Fibroblast of skin of back (primary cell): ENCODE measurements at places on chromosomes 11 and 22.

DNA sequence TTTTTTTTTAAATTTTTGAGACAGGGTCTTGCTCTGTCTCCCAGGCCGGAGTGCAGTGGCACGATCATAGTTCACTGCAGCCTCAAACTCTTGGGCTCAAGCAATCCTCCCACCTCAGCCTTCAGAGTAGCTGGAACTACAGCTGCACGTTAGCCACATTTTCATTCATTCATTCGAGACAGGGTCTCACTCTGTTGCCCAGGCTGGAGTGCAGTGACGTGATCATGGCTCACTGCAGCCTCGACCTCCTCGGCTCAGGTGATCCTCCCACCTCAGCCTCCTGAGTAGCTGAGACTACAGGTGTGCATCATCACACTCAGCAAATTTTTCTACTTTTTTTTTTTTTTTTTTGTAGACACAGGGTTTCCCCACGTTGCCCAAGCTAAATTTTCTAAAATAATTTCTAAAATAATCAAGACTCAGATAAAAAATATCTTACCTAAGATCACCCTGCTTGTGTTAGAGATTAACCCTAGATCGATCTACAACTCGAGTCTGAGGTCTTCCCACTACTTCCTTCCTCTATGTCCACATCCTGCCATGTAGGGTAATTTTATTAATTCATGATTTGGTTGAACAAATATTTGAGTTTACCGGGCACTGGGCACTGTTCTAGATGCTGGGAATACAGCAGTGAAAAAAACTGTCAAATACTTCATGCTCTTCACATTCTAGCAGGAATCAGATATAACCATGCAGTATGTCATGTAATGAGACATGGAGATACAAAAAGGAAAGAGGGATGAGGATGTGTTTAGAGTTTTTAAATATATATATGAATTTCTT lies 15.1 kb downstream of the EIF4G2 start:
- no peak for DNase-seq

DNA sequence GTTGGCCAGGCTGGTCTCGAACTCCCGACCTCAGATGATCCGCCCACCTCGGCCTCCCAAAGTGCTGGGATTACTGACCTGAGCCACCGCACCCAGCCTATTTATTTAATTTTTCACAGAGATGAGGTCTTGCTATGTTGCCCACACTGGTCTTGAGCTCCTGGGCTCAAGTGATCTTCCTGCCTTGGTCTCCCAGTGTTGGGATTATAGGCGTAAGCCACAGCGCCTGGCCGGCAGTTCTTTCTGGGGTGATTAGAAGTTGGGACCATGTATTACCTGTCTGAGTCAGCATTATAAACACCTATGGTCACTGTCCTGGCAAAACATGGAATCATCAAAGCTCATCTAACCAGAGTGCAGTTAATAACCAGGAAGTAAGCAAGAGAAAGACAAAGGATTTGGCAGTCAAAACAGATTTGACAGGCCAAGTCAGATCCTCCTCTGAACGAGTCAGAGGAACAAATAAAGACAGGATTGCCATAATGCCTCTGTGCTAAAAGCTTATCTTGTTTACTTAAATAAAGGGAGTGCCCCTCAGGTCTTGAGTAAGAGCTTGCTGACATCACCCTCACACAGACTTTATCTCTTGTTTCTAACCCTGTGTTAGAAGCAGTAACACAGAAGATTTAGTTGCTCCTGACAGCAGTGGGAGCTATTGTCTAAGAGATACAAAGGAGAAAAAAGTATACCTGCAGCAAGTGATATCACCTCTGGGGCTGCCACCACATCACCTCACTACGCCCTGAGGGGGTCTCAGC lies 3.7 kb downstream of the SERPIND1 start:
- DNase-seq: peak; percentile 36

GRCh38 chr11:124724979-124725718 lies 14.6 kb upstream of the NRGN start:
- DNase-seq: peak; percentile 24

DNA sequence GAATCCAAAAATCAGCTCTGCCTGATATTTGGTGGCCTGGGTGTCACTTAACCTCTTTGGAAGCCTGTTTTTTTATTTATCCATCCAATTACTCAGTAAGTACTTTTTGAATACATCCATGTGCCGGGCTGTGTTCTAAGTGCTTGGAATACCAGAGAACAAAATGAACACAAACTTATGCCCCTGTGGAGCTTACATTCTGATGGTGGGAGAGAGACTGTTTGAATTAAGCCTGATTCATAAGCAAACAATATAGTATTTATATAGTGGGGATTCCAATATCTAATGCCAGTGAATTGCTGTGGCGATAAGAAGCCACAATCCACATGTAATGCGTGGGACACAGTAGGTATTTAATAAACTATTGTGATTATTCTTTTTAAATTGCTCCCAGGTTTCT lies 19.4 kb downstream of the KCNJ5 start:
- DNase-seq: peak; percentile 69

DNA sequence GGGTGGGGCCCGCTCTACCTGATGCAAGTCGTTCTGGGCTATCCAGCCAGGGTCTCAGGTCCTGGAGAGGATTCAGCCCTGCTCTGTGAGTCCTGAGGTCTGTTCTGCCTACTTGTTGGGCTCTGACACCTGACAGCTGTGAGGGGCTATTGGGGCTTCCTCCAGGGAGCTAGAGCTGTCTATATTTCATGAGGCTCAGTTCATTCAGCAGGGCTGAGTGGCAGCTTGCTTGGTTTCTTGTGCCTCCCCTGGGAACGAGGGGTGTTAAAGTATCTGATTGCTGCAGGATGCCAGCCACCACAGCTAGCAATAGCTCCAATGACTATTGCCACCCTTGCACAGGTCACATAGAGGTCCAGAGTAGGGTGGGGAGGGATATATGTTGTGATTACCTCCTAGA lies 26.7 kb downstream of the INSC start:
- no peak for DNase-seq

DNA sequence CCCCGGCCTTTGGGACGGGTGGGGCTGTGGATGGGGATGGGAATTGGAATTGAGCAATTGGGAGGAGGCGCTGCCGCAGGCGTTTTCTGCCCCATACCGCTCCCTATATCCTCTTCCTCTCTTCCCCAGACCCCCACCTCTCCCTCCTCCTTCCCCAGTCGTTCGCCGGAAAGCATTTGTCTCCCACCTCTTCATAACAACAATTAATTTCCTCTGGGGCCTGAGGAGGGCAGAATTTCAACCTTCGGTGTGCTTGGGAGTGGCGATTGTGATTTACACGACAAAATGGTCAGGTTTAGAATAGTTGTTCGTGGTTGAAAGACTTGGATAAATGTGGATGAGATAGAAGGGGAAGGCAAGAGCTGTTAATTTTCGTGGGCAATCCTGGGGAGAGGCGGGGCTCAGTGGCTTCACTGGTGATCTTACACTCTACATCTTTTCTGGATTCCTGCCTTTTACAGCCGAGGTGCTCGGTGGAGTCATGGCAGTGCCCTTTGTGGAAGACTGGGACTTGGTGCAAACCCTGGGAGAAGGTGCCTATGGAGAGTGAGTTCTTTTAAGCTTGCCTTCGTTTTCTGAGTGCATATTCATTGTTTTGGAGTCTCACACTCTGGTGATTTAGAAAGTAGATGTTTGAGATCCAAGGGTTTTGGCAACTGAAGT lies 1.5 kb downstream of the CHEK1 start:
- peak; percentile 94 for DNase-seq

- peak; percentile 6 for DNase-seq
Measured at GRCh38 chr11:14905104-14906033, 13.3 kb upstream of the CYP2R1 start.

DNA sequence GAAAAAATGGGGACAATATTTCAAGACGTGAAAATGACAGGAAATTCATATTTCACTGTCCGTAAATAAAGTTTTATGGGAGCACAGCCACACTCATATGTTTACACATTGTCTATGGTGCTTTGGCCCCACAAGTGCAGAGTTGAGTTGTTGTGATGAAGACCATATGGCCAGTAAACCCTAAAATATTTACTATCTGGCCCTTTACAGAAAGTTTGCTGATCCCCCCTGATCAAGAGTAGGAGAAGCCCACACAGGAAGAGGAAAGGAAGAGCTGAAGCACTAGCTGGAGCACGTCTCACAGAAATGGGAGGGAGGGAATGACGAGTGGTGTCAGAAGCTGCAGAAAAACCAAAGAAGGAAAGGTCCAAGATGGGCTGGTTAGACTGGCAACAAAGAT lies 78.8 kb downstream of the TNRC6B start:
- no peak for DNase-seq

DNA sequence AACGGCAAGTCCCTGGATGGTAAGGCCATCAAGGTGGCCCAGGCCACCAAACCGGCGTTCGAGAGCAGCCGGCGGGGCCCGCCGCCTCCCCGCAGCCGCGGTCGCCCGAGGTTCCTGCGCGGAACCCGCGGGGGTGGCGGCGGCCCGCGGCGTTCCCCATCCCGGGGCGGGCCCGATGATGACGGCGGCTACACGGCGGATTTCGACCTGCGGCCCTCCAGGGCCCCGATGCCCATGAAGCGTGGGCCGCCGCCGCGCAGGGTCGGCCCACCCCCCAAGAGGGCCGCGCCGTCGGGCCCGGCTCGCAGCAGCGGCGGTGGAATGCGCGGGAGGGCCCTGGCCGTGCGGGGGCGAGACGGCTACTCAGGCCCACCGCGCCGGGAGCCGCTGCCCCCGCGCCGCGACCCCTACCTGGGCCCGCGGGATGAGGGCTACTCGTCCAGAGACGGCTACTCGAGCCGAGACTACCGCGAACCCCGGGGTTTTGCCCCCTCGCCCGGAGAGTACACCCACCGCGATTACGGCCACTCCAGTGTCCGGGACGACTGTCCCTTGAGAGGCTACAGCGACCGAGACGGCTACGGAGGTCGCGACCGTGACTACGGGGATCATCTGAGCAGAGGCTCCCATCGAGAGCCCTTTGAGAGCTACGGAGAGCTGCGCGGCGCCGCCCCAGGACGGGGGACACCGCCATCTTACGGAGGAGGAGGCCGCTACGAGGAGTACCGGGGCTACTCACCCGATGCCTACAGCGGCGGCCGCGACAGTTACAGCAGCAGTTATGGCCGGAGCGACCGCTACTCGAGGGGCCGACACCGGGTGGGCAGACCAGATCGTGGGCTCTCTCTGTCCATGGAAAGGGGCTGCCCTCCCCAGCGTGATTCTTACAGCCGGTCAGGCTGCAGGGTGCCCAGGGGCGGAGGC lies 792 bp downstream of the RBMXL2 start:
- no peak for DNase-seq

- no peak for DNase-seq
Measured at GRCh38 chr22:50078761-50079160, 6.5 kb downstream of the MLC1 start.

DNA sequence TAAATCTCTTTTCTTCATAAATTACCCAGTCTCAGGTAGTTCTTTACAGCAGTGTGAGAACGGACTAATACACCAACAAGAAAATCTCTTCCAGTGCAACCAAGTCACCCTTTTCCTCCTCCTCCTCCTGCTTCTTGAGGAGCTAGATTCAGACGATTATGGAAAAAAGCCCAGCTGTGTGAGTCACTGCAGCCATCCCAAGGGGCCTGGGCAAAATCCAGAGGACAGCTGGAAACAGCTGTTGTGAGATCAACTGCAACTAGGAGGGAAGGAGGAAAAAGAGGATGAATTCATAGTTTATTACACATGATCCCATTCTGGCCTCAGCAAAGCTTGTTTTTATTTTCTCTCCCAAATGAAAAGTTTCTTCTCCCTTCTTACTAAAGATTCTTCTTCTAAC lies 32.9 kb downstream of the RBFOX2 start:
- DNase-seq: peak; percentile 96

DNA sequence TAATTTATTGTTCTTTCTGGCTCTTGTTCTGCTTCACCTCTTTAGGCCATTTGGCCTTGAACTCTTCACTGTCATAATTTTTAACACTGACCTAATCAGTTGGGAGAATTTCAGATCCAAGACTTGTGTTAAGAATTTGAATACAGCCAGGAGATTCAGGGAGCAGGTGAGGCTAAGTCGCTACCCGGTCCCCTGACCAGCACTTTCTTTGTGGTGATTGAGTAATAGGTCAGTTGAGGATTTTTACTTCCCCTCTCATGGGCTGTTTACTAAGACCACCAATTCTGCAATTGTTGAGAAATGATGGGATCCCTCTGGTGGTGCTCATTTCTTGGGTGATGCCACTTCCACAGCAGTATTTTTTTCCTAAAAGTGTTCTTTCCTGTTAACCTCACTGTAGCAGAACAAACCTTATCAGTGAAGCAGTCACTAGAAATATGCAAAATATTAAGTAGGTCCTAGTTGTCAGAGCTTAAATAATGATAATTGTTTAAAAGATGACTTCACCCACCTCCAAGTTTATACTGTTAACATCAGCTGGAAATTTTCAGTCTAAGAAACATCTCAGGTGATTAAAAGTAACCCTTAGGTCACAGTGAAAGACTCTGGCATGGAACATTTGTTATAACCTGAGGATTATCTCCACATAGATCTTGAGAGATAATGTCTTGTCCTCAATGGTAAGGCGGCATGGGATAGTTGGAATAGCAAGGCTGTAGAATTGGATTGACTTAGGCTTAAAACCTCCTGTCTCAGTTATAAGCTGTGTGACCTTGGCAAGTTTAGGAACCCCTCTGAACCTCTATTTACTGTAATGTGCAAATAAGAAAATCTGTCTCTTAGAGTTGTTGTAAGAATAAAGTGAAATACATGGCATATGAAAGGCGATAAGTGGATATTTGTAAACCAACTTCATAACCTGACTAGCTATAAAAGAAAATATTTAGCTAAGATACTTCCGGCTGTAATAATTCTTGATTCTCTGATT lies 41.3 kb downstream of the POLD3 start:
- no peak for DNase-seq

- DNase-seq: peak; percentile 14
Measured at GRCh38 chr11:28346209-28346608, 238.0 kb downstream of the METTL15 start.

- DNase-seq: no peak
Measured at GRCh38 chr11:94513091-94513490, 830 bp downstream of the C11orf97 start.

DNA sequence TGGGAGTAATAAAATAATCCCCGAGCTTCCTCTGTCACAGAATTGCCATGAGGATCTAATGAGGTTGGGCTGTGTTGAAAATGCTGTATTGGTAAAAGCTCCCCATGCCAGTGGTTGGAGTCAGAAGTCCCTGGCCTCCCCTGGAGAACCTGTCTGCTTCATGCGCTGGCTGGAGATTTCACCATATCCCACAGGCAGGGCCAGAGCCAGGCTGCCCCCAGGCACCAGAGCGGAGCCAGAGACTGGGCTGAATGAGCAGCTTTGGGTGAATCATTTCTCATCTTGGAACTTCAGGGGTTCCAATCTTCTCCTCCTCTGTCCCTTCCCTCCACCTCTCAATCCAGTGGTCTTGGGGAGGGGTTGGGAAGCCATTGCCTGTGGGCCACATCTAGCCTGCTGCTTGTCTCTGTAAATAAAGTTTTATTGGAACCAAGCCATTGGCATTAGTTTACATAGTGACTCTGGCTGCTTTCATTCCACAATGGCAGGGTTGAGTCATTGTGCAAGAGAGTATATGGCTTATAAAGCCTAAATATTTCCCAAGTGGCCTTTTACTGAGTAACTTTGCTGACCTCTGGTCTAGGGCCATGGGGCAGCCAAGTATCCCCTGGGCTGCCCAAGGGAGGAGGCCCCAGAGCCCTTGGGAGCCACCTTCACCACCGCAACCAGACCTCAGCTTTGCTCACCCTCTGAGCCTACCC lies 35.2 kb downstream of the LRRC10B start:
- DNase-seq: peak; percentile 49

- no peak for DNase-seq
Measured at GRCh38 chr11:119974051-119974450, 163.9 kb downstream of the TRIM29 start.
